ENCODE measurements at places on chromosomes 3 and 15. TPM values are rescaled to one million over a fixed set of nuclear protein-coding genes. Genes with fewer than 3 reads are reported as not detected.

CEP19 gene
- total RNA-seq: 7.1 TPM

BTLA gene
- total RNA-seq: not detected

SHC4 gene
- total RNA-seq: 0.10 TPM

CA12 gene
- 0.74 TPM for total RNA-seq

LIPC gene
- total RNA-seq: not detected

ZBBX gene
- total RNA-seq: not detected

EPHB3 gene
- total RNA-seq: 6.0 TPM

FGF7 gene
- total RNA-seq: not detected

SCAMP2 gene
- 121 TPM for total RNA-seq

LDHAL6B gene
- not detected for total RNA-seq

TRPC1 gene
- total RNA-seq: 29.6 TPM

CD96 gene
- not detected for total RNA-seq

THSD4 gene
- 65.4 TPM for total RNA-seq

CCDC39 gene
- total RNA-seq: not detected

MAP6D1 gene
- 7.9 TPM for total RNA-seq

PLA2G4F gene
- not detected for total RNA-seq

ROPN1 gene
- not detected for total RNA-seq

FSIP1 gene
- 1.4 TPM for total RNA-seq

MYRIP gene
- 0.59 TPM for total RNA-seq

NEO1 gene
- 7.5 TPM for total RNA-seq

GOLGA8S gene
- 0.15 TPM for total RNA-seq

WNT5A gene
- 0.54 TPM for total RNA-seq

Measured in Panc1 (cell line).